ENCODE measurements at places on chromosomes 1 and 21.

DNA sequence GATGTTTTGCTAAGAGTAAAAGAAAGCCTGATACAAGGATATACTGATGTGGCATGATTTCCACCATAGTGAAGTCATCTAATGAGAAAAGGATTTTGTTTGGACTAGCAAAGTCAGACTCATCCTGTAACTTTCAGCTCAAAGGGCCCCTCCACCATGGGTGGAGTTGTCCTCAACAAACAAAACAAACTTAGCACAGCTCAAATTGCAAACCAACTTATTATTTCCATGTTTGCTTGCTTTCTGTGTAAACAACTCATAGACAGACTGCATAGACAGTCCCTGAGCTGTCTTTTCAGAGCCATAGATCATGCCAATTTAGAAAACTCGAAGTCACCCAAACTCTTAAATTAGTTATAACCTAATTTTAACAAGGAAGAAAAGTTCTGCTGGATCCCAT is 69.4 kb upstream of the VAV3 start:
- DNase-seq: no peak

GRCh38 chr21:45224189-45224938 is 63.3 kb downstream of the POFUT2 start:
- DNase-seq: no peak

GRCh38 chr1:240743705-240744104 is 131.8 kb upstream of the GREM2 start:
- no peak for DNase-seq

DNA sequence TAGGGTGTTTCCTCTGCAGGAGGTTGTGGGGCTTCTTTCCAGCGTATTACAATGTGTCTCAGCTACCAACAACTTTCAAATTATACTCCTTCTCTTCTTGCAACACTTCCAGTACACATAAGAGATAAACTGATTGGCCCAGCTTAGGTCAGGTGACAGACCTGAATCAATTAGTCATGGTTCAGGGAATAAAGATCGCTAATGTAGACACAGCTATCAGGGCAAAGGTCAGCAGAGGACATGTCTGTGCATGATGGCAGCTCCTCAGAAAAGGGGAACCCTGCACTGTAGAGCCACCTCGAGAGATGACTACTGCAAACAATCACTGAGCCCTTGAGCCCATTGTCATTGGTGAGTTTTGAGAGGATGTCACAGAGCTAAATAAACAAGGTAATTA is 36.8 kb upstream of the PKN2 start:
- no peak for DNase-seq

DNA sequence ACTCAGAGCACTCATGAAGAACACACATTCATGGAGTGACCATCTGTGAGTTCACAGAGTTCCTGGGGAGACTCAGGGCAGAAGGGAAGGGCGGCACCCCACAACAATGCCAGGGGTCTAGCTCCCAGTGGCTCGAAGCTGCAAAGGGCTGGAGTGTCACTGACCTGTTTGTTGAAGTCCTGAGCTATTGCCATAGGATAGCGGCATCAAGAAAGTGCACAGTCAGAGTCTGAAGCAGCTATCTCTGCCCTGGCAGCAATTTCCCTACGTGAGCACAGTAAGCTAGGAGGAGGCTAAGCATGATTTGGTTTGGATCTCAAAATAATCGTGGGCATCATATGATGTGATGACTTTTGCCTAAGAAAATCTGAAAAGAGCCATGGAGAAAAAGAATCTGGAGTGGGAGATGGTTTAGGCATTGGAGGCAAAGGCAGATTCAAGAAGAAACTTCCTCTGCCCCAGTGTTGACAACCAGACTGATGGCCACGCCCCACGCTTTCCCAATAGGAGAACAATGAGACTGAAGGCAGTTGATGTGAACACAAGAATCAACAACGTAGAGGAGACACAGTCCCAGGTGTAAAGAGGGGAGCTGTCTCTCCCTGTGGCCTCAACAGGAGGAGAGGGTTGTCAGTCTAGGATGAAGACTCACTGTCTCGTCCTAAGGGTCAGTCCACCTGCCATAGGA is 100.0 kb upstream of the SLC25A33 start:
- DNase-seq: no peak

- no peak for DNase-seq
Measured at GRCh38 chr1:168317309-168317708, 36.6 kb downstream of the TBX19 start.

GRCh38 chr1:163168053-163168452 is 34.7 kb downstream of the RGS5 start:
- no peak for DNase-seq

- peak; percentile 49 for DNase-seq
Measured at GRCh38 chr1:161069731-161070270, at the start of gene ARHGAP30. Gene ARHGAP30 (minus strand): TSS chr1:161069891. CDS start chr1:161069624, 267 bp downstream.

- no peak for DNase-seq
Measured at GRCh38 chr21:43681650-43682049, 22.3 kb downstream of the RRP1B start.

- DNase-seq: no peak
Measured at GRCh38 chr1:81804312-81804711, 3.6 kb downstream of the ADGRL2 start.

DNA sequence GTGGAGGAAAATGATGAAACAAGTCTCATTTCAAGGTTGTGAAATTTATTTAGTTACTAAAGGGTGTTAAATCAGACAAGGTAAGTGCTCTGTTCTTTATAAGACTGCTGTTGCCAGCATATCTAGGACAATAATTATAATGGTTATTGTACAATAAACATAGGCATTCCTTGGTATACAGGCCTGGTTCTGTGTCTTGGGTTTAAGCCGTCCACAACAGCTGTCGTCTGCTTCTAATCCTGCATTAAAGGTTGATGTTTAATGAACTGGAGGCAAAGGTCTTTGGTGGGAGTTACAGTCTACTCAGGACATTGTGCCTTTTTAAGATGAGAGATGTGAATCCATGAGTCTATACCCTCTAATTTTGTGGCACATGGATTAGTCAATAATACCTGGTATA is 23.4 kb upstream of the FMO4 start:
- DNase-seq: no peak

DNA sequence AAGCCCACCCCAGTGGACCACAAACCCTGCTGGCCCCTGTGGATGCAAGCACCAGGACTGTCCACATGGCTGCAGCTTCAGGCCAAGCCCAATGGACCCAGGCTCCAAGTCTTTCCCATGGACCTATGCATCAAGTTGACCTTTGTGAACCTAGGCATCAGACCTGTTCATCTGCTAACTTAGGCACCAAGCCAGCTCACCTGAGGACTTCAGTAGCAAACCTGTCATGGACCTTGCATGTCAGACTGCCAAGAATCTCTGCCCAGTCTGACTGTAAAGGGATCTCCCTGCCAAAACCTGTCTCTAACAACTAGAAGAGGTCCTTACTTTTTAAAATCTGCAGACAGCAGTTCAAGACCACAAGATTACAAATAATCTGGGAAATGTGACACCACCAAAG is 37.8 kb downstream of the FMO3 start:
- DNase-seq: no peak

All from stimulated activated CD8-positive, alpha-beta memory T cell treated with anti-CD3 and anti-CD28 coated beads, Interleukin-7, amount 100 ng/mL, for 24 hours (primary cell).